ENCODE measurements at places on chromosomes 1 and 21. TPM values are rescaled to one million over a fixed set of nuclear protein-coding genes. Genes with fewer than 3 reads are reported as not detected.

DNA sequence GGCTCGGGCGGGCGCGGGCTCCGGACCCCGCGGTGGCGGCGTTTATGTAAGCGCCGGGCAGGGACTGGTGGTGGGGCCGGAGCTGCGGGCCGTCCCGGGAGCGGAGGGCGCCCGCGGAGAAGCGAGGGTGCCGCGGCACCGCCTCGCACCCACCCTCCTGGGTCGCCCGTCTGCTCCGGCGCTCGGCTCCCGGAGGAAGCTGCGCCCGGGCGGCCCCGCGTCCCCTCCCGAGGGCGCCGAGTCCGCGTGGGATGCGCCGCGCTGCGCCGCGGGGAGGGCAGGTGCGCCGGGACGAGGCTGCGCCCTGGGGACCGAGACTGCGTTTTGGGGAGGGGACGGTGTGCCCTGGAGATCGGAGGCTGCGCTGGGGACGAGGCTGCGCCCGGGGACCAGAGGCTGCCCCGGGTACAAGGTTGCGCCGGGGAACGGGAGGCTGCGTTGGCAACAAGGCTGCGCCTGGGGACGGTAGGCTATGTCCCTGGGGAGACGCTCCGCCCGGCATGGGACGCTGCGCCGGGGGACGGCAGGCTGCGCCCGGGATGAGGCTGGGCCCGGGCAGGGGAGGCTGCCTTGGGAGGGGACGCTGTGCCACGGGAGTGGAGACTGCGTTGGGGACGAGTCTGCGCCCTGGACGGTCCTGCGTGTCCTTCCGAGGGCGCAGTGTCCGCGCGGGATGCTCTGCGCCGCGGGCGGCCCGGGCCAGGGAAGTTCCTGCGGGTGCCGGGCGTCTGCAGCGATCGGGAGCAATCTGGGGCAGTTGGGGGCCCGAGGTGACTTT is 627 bp downstream of the ADARB1 start:
- no peak for DNase-seq

DNA sequence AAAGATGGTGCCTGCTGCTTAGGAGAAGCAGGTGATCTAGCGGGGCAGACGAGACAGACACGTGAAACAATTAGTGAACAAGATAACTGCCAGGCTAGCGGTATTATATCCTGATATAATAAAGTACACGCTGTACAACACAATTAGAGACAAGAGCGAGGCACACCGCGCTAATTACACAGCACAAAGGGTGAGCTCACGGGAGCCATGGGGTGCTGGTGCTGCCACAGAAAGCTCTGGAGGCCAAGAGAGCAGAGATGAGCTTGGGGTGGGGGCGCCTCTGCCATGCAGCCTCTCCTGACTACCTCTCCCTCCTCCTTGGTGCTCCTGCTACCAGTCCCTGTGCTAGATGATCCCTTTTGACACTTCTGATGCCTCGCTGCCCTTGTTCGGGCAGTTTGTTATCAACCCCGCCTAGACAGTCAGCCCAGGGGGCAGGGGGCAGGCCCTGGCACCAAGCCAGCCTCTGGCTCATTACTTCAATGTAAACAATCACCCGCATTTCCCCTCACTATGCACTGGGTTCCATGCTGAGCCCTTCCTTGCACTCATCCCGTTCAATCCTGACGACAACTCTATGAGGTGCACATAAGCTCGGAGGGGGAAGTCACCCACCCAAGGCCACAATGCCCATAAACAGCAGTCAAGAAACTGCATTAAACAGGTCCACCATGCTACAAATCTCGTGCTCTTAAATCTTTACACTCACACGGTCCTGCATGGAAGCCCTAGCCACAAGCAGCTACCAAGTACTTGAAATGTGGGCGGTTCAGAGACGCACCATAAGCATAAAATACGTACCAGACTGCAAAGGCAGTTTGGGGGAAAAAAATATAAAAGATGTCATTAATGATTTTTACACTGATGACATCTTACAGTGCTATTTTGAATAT is 103.0 kb downstream of the SSBP3 start:
- DNase-seq = no peak

DNA sequence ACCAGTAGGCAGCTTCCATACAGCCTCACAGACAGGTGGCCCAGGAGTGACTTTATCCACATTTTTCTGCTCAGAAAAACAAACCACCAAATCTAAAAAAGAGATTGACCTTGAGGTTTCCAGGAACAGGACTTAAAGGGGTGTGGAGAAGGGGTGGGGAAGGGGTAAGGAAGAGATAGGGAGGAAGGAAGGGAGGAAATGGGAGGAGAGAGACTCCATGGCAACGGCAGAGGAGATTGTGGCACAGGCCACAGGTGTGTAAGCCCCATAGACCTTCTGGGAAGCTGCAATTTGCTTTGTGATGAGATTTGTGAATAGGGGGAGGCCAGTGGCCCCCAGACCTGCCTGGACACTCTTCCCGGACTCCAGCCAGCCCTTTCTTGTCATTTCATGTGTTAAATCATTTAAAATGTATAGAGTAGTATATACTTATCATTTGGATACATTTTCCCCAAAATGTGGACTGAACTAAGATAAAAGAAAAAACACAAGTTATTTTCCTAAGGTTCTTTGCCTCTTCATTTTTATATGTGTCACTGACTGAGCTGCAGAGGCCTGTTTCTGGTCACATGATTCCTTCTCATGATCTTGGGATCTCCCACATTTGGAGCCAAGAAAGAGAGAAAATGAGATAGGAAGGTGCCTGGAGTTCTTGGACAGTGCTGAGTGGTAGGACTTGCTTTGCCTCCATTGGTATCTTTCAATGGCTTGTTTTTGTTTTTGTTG is 55.5 kb downstream of the CLIC6 start:
- DNase-seq = no peak

The NBPF4 gene
- polyA plus RNA-seq = not detected

DNA sequence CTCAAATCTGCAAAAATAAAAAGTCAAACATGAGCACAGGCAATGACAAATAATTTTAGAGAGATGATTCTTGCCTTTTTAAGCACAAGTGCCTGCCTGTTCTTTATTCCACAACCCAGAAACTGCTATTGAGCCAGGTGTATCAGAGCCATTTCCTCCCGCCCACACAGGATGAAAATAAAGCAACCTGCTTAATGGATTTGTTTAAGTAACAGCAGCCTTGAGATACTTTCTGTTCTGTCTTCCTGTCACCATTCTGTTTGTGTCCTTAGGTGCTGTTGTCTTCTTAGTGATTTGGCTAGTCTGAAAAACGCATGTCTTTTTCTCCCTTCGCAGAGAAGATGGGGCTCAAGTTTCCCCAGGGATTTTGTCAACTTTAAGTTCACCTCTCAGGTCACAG is 11.4 kb downstream of the RPE65 start:
- no peak for DNase-seq

DNA sequence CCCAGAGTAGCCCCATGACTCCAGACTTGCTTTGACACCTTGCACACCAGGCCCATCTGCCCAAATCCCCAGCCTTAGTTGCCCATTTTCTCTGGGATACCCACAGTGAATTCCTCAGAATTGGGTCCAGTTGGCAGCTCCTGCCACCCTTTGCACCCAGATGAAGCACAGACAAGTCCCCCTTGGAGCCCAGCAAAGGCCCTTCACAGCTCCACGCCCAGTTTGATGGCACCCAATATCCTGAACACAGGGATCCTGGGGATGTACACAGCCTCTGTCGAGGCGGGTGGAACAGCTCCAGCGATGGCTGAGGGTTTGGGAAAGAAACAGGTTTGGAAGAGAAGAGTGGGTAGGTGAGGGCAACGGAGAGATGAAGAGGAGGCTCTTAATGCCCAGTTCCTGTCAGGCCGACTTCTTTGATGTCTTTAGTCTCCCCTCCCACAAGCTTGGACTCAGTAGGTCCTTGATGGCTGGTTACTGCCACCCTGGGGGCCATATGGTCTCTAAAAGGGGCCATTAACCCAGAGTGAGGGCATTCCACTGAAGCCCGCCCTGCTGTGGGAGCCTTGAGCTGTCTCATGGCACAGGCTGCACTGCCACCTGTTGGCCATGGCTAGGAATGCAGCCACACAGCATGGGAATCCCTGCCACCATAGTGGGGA is 21.7 kb downstream of the TMEM53 start:
- DNase-seq = no peak

The ZSWIM5 gene
- 7.6 TPM for polyA plus RNA-seq

GRCh38 chr1:1303736-1304135 is 4.0 kb downstream of the ACAP3 start:
- DNase-seq = no peak

DNA sequence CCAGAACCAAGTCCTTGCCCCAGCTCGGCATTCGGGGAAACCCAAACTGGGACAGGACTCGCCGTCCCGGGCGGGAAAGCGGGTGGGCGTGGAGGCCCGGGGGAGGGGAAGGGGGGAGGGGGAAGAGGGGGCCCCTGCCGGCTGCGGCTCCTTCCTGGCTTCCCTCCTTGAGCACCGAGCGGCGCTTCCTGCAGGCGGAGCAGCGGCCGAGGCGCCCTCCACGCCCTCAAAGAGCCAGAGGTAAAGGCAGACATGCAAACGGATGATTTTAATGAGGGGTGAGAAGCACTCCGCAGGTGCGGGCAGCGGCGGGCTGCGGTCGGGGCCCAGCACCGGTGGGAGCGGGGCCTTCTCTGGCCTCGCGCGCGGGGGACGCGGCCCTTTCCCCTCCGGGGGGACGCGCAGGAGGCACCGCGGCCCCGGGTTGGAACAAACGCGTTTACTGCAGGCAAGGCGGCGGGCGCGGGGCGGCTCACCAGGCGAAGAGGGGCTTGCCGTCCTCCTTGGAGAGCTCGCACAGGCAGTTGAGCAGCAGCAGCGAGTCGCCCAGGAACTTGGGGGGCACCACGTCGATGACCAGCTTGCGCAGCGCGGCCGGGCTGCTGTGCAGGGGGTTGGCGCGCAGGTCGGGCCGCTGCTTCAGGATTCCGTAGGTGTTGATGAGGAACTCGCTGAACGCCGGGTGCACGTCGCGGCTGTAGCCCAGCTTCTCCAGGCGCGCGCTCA is 5.7 kb upstream of the FTCD start:
- DNase-seq = no peak

The TAL1 gene
- polyA plus RNA-seq = 5.2 TPM

The PRAMEF4 gene
- polyA plus RNA-seq = not detected

The TRIM67 gene
- 0.09 TPM for polyA plus RNA-seq

DNA sequence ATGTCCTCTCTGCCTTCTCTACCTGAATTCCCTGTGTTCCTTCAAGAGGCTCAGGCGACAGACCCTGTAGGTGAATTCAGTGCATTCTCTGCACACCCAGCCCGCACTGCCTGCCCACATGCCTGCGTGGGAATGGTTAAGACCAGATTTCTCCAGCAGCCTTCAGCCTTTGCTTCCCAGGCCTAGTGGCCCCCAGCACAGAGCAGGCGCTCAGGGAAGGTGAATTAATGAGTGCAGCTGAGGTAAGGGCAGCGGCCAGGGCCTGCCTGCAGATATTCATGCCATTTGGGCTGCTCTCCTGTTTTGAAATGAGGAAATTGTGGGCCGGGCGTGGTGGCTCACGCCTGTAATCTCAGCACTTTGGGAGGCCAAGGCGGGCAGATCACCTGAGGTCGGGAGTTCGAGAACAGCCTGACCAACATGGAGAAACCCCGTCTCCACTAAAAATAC is 45.5 kb downstream of the IER5 start:
- no peak for DNase-seq

- no peak for DNase-seq
Measured at GRCh38 chr1:151692226-151692625, 24.4 kb downstream of the CELF3 start.
